Osteoblast (primary cell): ENCODE measurements at places on chromosomes 1 and 21. TPM values are rescaled to one million over a fixed set of nuclear protein-coding genes. Genes with fewer than 3 reads are reported as not detected.

The C1orf116 gene
- total RNA-seq = not detected in 2 replicates

The HTR6 gene
- under 0.01 TPM in 1 of 2 replicates, not detected in the other for total RNA-seq

The FAM163A gene
- total RNA-seq = not detected in 2 replicates

DNA sequence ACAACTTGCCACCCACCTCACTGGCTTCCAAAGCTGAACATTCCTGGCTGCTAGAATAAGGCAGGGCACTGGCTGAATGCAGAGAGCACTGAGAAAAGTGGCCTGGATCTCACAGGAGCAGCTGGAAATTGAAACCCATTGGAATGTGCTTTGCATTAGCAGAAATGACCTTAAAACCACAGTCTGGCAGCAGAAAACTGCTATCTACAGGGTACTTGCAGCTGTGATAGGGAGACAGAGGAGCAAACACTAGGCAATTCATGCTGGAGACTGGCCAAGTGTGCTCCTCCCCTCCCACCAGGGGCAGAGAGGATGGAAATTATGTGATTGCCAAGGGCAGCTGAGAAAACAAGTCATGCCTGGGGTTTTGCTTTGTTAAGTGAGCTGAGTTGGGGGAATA lies 47.2 kb downstream of the HSD3B1 start:
- H3K4me1 ChIP-seq = peaks cover 10% of the 10 kb centered on the region
- no peak overlapping the region for H3K4me3 ChIP-seq
- no peaks in the 10 kb centered on the region for H3K27me3 ChIP-seq
- no peak overlapping the region for H3K27ac ChIP-seq
- DNase-seq = no peak
- no peaks in the 10 kb centered on the region for H3K36me3 ChIP-seq

DNA sequence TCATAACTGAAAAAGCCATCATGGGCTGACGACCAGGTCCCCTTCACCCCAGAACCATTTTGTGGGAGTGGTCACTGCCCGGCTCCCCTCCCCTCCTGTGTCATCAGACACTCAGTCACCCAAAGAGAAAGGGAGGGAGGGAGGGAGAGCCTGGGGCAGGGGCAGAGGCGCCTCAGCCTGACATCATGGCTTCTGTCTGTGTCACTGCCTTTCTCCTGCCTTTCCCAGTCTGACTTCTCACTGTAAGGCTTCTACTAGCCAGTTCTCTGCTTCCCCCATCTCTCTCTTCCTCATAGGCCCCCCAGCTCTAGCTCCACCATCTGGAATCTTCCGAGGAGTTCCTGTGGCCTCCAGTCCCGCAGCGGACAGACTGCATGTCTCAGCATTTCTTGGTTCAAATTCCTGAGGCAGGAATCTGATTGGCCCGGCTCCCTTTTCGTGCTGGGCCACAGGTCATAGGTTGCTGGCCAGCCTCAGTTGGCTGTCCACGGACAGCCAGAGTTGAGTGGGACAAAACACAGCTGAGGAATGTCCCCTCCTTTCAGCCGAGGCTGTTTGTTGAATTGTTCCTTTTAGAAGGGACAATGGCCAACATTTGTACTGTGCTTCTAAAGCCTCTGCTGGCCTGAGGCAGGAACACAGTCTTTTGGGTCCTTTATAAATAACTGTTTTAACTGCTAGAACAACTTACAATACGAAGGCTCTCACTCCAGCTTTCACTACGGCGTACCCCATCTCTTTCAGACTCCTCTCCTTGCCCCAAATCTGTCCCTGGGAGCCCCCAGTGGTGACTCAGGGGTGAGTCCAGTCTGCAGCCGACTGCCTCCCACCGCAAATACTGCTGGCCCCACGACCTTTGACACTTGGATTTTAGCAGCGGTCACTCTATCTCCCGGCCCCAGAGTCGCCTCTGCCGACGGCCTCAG lies 18.7 kb upstream of the KANK4 start:
- DNase-seq = no peak
- H3K36me3 ChIP-seq = no peaks in the 10 kb centered on the region
- no peak overlapping the region for H3K27ac ChIP-seq
- H3K27me3 ChIP-seq = no peaks in the 10 kb centered on the region
